ENCODE measurements at places on chromosomes 16 and 17.

DNA sequence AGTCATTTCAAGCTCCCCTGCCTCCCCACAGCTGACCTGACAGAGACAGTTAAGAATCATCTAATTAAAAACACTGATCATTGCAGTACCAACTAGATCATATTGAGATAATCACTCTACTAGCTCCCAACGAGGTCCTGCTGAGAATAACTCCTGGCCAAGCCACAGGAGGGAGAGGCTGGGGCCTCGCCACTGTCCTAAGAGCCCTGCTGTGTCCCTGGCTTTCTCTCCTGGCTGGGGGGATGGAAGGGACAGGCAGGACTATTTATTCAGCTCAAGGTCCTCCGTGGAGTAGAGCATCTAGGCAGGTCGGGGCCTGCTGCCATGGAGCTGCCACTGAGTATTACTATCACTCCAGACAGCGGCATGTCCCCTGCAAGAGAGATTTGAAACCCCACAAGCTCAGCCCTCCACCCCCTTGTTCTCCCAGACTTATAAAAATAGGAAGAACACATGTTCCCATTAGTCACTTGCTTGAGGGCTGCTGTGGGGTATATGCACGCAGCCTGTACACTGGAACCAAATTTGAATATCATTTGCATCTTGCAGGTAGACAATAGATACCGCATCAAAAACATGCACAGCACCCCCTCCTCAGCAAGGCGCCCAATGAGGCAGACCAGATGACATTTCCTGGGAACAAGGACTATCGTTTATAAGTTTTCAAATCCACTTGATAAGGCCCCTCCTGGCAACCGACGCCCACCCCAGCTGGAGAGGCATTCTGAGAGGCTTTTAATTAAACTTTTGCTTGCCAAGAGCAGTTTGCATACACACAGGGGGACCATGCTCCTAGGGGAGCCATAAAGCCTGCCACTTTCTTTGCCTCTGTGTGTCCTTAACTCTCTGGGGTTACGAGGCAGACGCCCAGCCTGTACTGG lies 385.2 kb upstream of the ZFHX3 start:
- DNase-seq: no peak

- DNase-seq: no peak
Observed at GRCh38 chr17:40325156-40326013, 16.4 kb downstream of the RARA start.

DNA sequence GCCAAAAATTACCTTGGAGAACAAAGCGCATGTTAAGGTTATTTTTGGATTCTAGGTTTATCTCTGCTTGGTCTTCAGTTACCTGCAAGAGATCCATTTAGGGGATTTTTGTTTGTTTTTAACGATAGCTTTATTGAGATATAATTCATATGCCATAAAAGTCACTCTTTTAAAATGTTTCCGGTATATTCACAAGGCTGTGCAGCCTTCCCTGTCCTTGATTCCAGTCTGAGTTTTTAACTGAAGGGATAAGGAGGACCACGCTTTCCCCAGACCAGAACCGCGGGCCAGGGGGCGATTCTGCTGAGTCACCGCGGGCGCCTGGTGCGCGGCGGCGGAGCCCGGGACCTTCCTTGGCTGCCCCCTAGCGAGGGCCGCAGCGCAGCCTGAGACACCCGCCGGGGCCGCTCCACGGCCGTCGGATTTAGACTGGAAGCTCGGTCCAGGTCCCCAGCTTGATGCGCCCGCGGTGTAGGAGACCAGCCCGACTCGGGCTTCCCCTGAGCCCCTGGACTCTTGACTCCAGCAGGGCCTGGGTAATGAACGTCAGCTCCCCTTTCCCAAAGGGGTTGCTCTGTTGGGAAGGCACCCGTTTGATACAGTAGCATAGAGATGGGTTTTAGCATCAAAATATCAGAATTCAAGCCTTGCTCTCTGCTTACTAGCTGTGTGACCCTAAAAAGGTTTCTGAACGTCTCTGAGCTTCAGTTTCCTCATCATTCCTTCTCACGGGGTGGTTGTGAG lies 50.0 kb upstream of the STH start:
- DNase-seq: peak; percentile 32

DNA sequence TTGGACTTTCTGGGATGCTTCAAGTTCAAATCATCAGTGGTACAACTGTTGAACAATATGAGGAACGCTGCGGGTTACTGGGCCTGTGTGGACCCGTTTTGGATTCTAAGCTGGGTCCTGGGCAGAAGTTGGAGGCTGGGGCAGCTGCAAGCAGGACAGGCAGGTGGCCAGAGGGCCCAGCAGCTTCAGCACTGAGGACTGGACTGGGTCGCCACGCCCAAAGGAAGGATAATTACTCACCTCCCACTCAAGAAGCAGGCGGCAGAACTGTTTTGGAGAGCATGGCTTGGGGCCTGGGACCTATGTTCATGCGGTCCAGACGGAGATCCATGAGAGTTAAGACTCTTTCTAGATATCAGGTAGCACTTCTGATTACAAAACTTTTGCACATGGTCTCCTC lies 1.5 kb upstream of the ZNHIT3 start:
- DNase-seq: no peak

- no peak for DNase-seq
Observed at GRCh38 chr17:36818134-36818825, 119.0 kb upstream of the LHX1 start.

DNA sequence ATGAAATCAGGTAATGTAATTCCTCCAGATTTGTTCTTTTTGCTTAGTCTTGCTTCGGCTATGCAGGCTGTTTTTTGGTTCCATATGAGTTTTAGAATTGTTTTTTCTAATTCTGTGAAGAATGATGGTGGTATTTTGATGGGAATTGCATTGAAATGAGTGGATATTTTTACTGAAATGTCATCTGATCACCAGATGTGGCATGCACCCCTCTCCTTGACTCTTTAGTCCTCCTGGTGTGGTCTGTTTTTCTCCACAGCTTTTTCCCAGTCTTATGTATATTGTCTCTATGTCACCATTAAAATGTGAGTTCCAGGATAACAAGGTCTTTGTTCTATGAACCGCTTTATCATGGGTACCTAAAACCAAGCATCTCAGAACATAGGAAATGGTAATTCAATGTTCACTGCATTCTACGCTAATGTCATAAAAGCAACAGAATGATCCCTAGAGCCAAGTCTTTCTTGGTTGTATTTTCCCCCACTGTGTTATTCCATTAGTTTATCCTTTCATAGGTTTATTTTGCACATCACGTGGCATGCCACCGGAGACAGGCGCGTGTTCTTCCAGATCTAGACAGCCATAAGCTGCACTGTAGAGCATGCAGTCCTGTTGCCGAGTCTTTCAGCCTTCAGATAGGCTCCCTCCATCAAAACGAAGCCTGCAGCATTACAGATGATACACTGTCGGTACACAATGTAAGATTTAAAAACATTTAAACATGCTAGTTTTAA lies 172.5 kb downstream of the RPTOR start:
- no peak for DNase-seq

DNA sequence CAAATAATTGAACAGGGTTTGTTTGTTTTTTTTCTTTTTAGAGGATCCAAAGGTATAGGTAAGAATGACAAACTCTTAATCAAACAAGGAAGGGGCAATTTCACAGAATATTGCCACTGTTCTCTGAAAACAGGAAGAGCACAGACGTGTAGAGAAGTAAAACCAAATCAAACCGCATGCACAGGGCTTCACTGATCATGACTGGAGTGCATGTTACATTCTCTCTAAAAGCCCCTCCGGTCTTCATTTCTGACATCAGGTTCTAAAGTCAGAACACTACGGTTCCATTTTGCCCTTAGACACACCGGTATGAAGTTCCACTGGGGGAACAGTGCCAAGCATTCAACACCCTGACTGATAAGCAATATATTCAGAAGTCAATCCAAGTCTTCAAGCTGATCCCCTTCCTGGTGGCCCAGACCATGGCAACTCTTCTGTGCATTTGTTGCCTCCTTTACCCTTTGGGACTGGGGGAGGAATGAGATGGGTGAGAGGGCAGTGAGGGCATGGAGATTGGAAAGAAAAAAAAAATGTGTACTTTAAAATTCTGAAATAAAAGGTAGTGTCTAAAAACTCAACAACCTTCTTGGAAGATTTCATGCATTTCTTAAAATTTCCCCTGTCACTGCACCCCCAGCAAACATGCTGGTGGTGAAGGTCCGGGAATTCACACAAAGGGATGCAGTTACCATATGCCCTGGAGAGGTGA lies 1.4 kb downstream of the MMD start:
- no peak for DNase-seq

- no peak for DNase-seq
Observed at GRCh38 chr17:77542011-77542410, 401.2 kb downstream of the SEC14L1 start.

GRCh38 chr16:12300490-12300889 lies 324.0 kb downstream of the SNX29 start:
- no peak for DNase-seq

DNA sequence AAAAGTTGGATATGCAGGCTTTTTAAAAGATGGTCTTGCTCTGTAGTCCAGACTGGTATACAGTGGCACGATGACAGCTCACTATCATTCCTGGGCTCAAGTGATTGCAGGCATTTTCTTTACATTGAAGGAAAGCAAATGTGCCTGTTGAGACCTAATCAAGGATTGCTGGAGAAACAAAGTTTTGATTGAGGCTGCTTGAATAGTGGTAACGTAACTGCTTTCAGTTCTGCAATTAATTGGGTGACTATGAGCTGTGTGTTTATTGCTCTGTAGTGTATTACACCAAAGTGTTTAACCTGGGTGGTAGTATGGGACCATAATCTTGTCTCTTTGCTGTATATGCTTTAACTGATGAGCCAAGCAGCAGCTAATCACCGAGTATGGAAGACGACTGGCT lies 2.3 kb downstream of the UBB start:
- DNase-seq: no peak

- peak; percentile 30 for DNase-seq
Observed at GRCh38 chr16:81730090-81731051, 48.7 kb upstream of the PLCG2 start.

GRCh38 chr17:42618442-42619150 lies 9.1 kb downstream of the TUBG1 start:
- no peak for DNase-seq

DNA sequence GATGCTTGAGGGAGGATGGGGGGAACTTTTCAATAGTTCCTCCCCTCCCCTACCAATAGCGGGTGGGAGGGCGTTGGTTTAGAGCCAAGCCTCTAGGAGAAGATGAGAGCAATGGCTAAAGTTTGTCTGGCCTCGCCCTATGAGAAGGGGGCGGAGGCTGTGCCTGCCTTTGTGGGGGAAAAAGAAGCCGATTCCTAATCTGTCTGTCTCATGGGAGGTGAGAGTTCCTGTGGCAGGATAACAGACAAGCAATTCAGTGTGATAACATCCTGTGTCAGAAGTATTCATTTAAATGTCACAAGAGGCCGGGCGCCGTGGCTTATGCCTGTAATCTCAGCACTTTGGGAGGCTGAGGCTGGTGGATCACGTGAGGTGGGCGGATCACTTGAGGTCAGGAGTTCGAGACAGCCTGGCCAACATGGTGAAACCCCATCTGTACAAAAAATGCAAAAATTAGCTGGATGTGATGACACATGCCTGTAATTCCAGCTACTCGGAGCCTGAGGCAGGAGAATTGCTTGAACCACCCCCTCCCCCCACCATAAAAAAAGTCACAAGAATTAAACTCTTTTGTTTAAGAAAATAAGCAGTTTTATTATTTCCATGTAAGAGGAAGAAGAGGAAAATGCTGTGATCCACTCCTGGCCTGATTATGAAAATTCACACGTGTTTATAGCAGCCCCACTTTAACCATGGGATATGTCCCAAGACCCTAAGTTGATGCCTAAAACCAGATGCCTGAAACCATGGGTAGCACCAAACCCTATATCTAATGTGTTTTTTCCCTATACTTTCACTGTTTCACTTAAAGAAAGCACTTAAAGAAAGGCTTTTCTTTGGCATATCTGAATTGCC lies 1.7 kb downstream of the SLFN5 start:
- DNase-seq: peak; percentile 40

DNA sequence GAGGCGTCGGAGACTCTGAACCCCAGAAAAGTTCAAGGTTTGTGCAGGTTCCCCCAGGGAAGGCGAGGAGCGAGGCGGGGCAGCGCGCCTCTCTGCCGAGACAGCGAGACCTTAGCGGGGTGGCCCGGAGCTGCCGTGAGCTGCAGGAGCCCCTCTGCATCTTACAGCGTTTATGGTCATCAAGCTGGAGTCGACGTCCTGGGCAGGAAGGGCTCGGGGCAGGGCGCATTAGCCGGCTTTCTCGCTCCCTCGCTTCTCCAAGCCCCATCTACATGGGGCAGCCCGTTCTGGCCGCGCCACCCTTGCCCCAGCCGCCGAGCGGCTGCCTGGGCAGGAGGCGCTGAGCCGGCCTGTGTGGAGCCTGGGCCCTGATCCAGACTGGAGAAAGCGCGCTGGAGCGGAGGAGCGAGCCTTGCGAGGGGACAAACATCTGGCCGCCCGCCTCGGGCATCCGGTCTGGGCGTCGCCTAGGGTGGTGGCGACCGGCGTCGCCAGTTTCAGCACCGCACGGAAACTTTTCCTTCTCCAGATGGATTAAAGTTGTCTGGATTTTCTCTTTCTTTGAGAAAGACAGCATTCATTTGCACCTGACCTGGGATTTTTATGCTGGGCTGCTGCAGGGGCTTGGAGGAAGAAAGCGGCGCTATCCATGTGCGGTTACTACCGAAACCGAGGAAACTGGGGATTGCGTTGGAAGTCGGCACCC lies 750 bp downstream of the TMEM132E start:
- no peak for DNase-seq

DNA sequence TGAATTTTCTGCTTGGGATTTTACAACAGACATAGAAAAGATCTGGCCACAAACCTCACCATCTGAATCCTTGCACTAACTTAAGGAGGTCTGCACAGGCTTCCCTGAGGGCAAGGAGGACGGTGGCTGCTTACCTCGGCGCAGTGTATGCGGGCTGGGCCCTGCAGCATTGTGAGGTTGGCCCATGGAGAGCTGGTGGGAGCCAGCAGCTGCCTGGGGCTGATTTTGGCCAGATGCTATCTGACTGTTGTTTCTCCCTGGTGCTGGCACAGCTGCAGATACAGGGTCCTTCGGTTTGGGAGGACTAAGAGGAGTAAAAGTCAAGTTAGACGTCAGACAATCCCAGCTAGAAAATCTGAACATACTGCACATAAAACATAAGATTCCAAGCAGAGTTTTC lies 79.8 kb downstream of the ARHGAP17 start:
- no peak for DNase-seq

GRCh38 chr17:67180275-67180674 lies 64.7 kb downstream of the HELZ start:
- DNase-seq: no peak
